Bronchus fibroblast of lung (primary cell): ENCODE measurements at places on chromosomes 16 and 17. TPM values are rescaled to one million over a fixed set of nuclear protein-coding genes. Genes with fewer than 3 reads are reported as not detected.

The ZNF267 gene
- total RNA-seq: 4.0 and 5.2 TPM in 2 replicates

The SCARF1 gene
- total RNA-seq: 0.30 and 1.0 TPM in 2 replicates

The PITPNM3 gene
- 0.59 and 0.67 TPM in 2 replicates for total RNA-seq

The SLC38A8 gene
- not detected in 2 replicates for total RNA-seq

The PROCA1 gene
- 1.8 and 2.9 TPM in 2 replicates for total RNA-seq

The FAM83G gene
- 11.4 and 11.6 TPM in 2 replicates for total RNA-seq

The MYH2 gene
- not detected in 2 replicates for total RNA-seq

The TAT gene
- not detected in 2 replicates for total RNA-seq

The TMEM100 gene
- total RNA-seq: 2.7 and 3.4 TPM in 2 replicates

The BRIP1 gene
- total RNA-seq: 7.4 and 9.9 TPM in 2 replicates

The ZNF18 gene
- 6.4 and 6.8 TPM in 2 replicates for total RNA-seq

The ODAD4 gene
- total RNA-seq: 0.45 and 2.0 TPM in 2 replicates

The SLC16A6 gene
- 0.50 and 0.89 TPM in 2 replicates for total RNA-seq

The CCDC144A gene
- 0.45 and 0.84 TPM in 2 replicates for total RNA-seq

The CLEC19A gene
- not detected in 2 replicates for total RNA-seq

The TNP2 gene
- total RNA-seq: not detected in 2 replicates

The LGALS9 gene
- 0.67 and 0.89 TPM in 2 replicates for total RNA-seq

The WSCD1 gene
- 3.3 and 4.5 TPM in 2 replicates for total RNA-seq

The HCFC1R1 gene
- total RNA-seq: 59.5 and 72.5 TPM in 2 replicates

The TMEM98 gene
- total RNA-seq: 115 and 139 TPM in 2 replicates

The MYO19 gene
- total RNA-seq: 61.9 and 66.9 TPM in 2 replicates

The MPO gene
- total RNA-seq: under 0.01 TPM in 1 of 2 replicates, not detected in the other

The CAMTA2 gene
- 18.7 and 20.3 TPM in 2 replicates for total RNA-seq

The CCDC40 gene
- total RNA-seq: 1.0 and 2.0 TPM in 2 replicates

The C16orf96 gene
- total RNA-seq: under 0.01 and 0.17 TPM in 2 replicates

The SPATA32 gene
- not detected in 2 replicates for total RNA-seq

The SYT17 gene
- total RNA-seq: 0.30 and 0.84 TPM in 2 replicates

The KRT12 gene
- not detected in 2 replicates for total RNA-seq

The MT1G gene
- 1.6 TPM in 1 of 2 replicates, not detected in the other for total RNA-seq

The CDH15 gene
- total RNA-seq: 0.30 TPM in 1 of 2 replicates, not detected in the other

The CCP110 gene
- total RNA-seq: 5.6 and 5.9 TPM in 2 replicates

The GLP2R gene
- under 0.01 TPM in 1 of 2 replicates, not detected in the other for total RNA-seq

The IL17C gene
- not detected in 2 replicates for total RNA-seq

The KRT13 gene
- not detected in 2 replicates for total RNA-seq

The KRT15 gene
- total RNA-seq: 0.45 and 0.67 TPM in 2 replicates

The TIGD7 gene
- 2.5 and 2.7 TPM in 2 replicates for total RNA-seq

The RDM1 gene
- total RNA-seq: 1.5 and 6.7 TPM in 2 replicates

The FBXL16 gene
- total RNA-seq: 0.17 and 0.45 TPM in 2 replicates

The CACNG5 gene
- 0.17 TPM in 1 of 2 replicates, not detected in the other for total RNA-seq

The PPP1R27 gene
- total RNA-seq: not detected in 2 replicates

The TPSB2 gene
- not detected in 2 replicates for total RNA-seq

The HOXB6 gene
- total RNA-seq: 73.6 and 78.8 TPM in 2 replicates

The REXO5 gene
- 8.9 and 10.4 TPM in 2 replicates for total RNA-seq

The VMO1 gene
- 0.50 TPM in 1 of 2 replicates, not detected in the other for total RNA-seq

The C16orf54 gene
- not detected in 2 replicates for total RNA-seq

The PDE6G gene
- 1.3 and 2.2 TPM in 2 replicates for total RNA-seq

The PLCG2 gene
- total RNA-seq: 0.15 and 0.17 TPM in 2 replicates

The SLC5A11 gene
- not detected in 2 replicates for total RNA-seq

The ZNF830 gene
- total RNA-seq: 6.7 and 7.4 TPM in 2 replicates
